ENCODE measurements at places on chromosomes 2 and 18.

GRCh38 chr2:8544171-8544785 is 137.6 kb upstream of the ID2 start:
- DNase-seq: no peak

- DNase-seq: no peak
These were observed 15.7 kb downstream of the FAM98A start for GRCh38 chr2:33583194-33583938.

DNA sequence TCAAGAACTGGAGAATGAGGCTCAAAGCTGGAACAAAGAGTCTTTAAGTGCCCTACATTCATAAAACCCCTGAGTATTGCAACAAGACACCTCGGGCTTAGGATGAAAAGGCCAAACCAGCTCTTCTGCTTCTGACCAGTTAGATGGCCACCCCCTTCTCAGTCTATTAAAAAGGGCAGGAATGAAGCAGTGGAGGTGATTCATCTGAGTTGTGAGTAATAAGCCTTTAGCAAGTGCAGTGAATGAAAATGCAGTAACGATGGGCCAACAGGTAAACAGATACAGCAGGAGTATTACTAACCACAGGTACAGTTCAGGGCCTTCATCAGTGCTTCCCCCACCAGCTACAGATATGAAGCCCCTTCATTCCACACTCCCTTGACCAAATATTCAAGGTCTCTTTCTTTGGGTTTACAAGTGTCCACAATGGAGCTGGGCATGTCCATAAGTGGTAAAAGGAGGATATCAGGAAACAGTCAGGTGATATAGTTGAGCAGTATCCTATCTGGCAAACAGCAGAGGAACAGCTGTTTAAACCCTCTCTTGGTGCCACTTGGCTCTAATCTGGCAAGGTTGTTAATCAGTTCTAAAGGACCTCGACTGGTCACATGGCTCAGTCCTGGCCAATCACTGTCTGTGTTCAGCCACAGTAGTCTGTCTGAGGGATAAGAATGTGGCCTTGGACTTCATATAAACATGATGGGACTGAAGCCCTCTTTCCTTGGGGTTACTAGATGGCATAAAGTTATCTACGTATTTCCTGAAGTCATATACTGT is 17.8 kb downstream of the SERPINB13 start:
- DNase-seq: peak; percentile 19

- DNase-seq: peak; percentile 73
These were observed 133.9 kb downstream of the ZNF532 start for GRCh38 chr18:58998401-58999203.

GRCh38 chr2:100785626-100786296 is 34.2 kb upstream of the NPAS2 start:
- DNase-seq: no peak

DNA sequence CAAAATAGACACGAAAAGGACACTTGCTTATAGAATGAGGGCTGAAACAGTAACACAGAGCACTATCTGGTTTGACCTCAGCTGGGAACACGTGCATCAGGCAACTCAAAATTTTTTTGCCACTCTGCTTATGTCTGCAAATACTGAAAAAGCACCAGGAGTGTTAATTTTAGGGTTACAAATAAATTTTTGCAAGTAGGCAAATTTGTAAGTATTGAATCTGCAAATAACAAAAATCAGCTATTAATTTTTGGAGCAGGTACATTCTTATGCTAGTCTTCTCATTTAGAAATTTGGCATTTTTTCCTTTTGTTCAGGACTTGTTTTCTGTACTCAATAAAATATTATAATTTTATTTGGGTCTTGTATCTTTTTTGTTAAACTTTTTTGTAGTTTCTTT is 29.7 kb downstream of the DYTN start:
- no peak for DNase-seq

DNA sequence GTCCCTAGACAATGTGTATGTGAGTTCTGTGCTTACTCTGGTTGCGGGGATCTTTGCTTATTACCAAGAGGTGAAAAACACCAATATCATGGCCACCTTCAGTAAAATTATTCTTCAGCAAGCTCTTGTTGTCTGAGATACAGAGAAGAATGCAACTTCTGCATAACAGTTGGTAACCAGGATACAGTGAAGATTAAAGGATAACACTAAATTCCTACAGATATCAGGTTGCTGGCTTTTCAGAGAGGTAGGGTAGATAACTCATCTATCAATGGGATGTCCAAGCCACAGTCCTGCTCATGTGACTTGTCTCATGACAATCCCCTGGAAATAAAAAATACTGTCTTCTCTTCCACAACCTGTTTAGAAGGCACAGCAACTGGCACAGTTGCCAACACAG is 308.5 kb downstream of the TNS1 start:
- no peak for DNase-seq

GRCh38 chr2:213261715-213262114 is 22.5 kb upstream of the SPAG16 start:
- no peak for DNase-seq
